ENCODE measurements at places on chromosomes 5 and 9.

DNA sequence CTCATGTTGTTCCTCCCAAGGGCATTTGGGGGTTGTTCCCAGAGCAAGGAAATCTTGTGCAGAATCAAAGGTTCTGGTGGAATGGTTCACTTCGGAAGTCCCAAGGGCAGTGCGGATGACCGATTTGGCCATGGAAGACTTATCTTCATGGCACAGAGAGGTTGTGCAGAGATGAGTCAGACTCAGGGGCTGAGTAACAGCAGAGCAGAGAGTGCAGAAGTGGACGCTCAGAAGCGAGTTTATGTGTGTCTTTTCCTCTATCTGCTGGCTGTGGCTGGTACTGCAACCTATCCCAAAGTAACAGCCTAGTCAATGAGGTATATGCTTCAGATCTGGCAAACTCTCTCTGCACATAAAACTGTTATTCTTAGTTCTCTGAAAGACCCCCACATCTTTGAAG, 118.1 kb downstream of the DPYSL3 start:
- no peak for ATAC-seq

DNA sequence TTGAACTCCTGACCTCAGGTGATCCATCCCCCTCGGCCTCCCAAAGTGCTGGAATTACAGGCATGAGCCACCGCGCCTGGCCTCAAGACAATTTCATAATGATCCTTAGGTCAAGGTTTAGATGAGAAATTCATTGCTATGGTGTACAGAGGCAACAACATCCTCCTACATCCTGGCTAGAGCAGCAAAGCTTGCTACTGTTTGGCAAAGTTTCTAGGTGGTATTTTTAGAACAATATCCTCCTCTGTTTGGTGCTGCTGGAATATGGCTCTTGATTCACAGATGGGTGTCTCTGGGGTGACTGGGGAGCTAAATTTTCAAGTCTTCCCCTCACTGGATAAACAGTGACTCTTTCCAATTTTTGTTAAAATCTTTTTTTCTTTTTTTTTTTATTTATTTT, 30.6 kb downstream of the CRHBP start:
- ATAC-seq: no peak

GRCh38 chr5:142644640-142645361, 41.1 kb downstream of the FGF1 start:
- ATAC-seq: no peak

GRCh38 chr5:207599-207998, 10.4 kb downstream of the CCDC127 start:
- ATAC-seq: no peak

- no peak for ATAC-seq
Measured at GRCh38 chr9:95379630-95380029, 62.1 kb upstream of the FANCC start.

DNA sequence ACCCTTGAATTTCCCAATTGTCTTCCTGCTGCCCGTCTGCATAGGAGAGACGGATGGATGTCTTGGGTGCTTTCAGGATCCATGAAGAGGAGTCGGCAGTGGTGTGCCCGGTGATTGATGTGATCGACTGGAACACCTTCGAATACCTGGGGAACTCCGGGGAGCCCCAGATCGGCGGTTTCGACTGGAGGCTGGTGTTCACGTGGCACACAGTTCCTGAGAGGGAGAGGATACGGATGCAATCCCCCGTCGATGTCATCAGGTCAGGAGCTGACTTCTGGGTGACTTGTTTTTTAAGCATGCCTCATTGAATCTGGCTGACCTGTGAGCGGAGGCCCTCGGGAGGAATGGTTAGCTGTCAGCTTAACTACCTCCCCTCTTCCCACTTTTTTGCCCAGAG, 24.2 kb downstream of the GALNT12 start:
- no peak for ATAC-seq

- no peak for ATAC-seq
Measured at GRCh38 chr5:127612441-127613141, 36.3 kb upstream of the CTXN3 start.

DNA sequence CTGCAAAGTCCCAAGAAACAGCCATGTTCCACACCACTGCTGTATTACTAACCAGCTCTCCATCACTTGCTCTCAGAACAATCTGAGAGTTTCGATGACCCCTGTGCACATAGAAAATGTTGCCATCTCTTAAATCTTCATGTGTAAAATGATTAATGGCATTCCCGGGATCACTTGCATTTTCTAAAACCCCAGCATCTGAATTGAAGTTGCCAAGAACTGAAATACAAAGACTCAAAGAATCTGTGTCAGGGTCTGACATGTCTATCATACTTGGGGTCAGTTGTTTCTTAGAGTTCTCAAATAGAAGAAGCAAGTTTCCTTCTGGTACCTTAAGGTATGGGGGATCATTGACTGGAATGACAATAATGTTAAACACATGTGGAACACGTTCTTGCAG, 115.1 kb downstream of the ESM1 start:
- ATAC-seq: no peak

DNA sequence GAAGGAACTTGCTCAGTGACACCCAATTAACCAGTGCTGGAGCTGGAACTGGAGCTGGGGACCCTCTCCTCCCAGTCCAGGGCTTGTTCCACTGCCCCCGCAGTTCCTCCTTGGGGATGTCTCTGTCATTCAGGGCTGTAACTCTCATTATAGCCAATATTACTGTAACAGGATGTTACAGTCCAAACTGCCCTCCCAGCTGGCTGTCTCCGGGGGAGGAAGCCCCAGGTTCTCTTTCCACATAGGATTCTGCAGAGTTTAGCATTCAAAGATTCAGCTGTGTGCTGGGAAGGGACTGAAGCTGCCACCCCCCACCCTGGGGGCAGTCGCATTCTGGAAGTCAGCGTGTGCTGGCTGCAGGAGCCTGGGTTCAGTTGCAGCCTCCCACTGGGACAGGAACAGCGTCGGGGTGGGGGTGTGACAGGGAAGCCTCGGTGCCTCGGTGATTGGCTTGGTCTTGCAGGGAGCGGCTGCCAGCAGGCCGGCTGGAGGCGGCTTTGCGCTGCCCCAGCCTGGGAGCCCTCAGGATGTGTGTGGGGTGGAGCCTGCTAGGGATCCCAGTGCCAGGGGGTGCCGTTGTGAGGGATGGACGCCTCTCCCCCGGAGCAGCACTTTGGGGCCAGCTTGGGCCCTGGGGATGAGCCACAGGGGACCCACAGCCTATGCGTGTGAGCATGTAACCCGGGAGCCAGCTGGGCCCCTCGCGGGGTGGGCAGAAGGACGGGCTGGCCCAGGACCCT, 101.1 kb downstream of the RGS3 start:
- ATAC-seq: no peak

- no peak for ATAC-seq
Measured at GRCh38 chr5:159059722-159060121, 40.0 kb downstream of the EBF1 start.

- ATAC-seq: no peak
Measured at GRCh38 chr5:143601917-143602333, 198.4 kb upstream of the NR3C1 start.

DNA sequence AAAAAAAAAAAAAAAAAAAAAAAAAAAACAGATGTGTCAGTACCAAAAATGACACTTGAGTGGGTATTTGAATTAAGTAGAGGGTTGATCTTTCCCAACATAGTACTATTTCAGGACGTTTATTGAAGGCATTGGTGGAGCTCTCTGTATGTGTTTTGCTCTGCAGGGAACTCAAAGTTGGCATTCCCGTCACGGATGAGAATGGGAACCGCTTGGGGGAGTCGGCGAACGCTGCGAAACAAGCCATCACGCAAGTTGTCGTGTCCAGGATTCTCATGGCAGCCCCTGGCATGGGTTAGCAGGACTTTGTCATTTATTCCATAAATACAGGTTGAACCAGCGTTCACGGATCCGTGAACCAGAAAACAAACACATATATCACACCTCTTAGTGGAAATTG, 34.9 kb downstream of the SFXN1 start:
- no peak for ATAC-seq

Measured in activated CD4-positive, CD25-positive, alpha-beta regulatory T cell treated with anti-CD3 and anti-CD28 coated beads, Interleukin-2, amount 50 U/mL, for 24 hours (primary cell).